ENCODE measurements at places on chromosomes 4 and X.

DNA sequence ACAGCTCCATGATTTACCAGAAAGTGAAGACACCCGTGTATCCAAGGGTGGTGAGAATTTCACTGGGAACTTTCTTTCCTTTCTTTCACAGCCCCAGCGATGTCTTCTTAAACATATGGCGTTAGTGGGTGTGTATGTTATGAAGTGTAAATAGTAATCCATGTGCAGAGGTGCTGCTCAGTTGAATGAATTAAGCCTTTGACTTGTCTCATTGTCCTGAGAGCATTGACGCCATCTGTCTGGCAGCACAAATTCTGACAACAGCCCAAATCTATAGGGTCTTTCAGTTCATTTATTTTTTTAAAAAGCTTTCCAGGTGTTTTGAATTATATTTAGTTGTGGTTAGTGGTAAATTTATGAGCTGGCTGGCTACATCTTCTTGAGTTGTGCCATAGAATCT is 69.4 kb downstream of the CLCN5 start:
- DNase-seq = no peak
- H3K4me3 ChIP-seq = no peak overlapping the region
- no peaks in the 10 kb centered on the region for H3K4me1 ChIP-seq

DNA sequence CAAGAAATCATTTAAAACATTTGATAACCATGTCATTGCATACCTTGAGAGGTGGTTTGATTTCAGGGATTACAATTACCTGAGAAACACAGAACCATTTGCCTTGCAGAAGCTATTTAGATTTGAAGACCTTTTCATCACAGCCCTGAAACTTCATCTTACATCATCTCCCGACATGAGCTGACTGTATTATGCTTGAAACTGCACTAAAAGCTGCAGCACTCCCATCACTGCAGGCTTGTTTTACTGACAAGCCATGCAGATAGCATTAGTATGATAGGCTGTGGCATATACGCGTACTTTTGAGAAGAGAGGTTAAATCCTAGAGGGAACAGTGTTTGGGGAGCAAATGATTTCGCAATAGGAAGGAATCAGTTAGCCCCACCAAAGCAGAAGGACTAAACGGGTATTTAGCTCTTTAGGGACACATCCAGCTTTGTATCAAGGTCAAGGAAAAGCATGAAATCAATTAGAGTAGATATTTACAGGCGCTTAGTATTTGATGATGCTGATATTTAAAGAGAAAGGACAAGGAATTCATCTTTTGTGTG is 133.2 kb upstream of the DIAPH2 start:
- H3K4me1 ChIP-seq = no peaks in the 10 kb centered on the region
- no peak overlapping the region for H3K4me3 ChIP-seq
- no peak for DNase-seq
- no peaks in the 10 kb centered on the region for H3K36me3 ChIP-seq

DNA sequence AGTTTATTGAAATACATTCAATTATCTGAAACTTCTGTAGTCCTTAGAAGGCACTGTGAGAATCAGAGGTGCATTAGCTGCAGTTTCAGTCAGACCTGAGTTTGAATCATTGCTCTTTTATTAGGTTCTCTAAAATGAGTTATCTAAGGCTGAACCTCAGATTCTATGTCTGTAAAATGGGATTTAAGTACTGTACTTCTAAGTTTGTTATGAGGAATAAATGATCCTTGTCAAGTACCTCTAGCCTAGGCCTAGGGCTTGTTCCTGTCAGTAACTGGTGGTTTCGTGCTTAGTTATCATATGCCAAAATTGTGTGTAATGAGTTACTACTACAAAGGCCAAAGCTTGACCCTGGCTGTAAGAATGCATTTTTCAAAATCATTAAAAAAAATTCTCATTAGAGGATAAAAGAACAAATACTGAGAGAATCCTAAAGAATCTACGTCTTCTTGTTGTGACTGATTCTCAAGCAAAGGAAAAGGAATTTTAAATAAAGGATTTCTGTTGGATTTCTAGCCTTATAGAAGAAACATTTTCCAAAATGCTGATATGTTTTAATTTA is 65.8 kb downstream of the SLIT2 start:
- no peaks in the 10 kb centered on the region for H3K27me3 ChIP-seq
- DNase-seq = no peak
- no peaks in the 10 kb centered on the region for H3K4me1 ChIP-seq
- H3K36me3 ChIP-seq = no peaks in the 10 kb centered on the region
- H3K27ac ChIP-seq = no peak overlapping the region

DNA sequence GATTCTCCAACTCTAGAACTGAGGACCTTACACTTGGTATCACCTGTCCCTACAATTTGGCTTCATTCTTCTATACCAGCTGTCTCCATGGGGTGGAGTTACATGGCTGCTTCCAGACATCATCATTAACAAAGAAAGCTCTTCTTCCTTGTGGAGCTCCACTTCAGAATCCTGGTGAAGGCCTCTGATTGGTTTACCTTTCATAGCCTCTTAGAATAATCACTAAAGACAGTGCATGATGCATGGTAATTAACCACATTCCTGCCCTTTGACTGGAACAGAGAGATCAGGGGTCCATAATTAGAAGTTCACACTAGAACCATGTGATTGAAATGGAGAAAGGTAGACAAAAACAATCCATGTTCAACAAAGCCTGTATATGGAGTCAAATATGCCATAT is 112.6 kb upstream of the ZNF827 start:
- H3K27me3 ChIP-seq = no peaks in the 10 kb centered on the region
- H3K36me3 ChIP-seq = no peaks in the 10 kb centered on the region
- no peak overlapping the region for H3K4me3 ChIP-seq
- H3K4me1 ChIP-seq = no peaks in the 10 kb centered on the region
- H3K27ac ChIP-seq = no peak overlapping the region
- DNase-seq = no peak

DNA sequence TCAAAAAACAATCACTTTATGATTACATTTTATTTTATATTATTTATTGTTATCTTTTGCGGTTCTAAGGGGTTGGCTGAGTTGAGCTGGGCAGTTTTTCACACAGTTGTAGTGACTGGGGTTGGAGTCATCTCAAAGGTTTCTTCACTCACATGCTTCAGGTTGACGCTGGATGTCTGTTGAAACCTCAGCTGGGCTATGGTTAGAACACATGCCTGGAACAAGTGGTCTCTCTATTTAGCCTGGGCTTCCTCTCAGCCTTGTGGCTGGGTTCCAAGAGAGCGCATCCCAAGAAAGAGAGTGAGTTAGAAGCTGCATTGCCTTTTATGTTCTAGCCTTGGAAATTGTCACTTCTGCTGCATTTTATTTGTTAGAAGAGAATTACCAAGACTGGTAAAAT is 87.4 kb downstream of the CBLL2 start:
- H3K4me1 ChIP-seq = no peaks in the 10 kb centered on the region
- H3K27ac ChIP-seq = no peak overlapping the region
- DNase-seq = no peak
- no peaks in the 10 kb centered on the region for H3K36me3 ChIP-seq

- DNase-seq = no peak
- no peak overlapping the region for H3K27ac ChIP-seq
- no peaks in the 10 kb centered on the region for H3K4me1 ChIP-seq
Measured at GRCh38 chr4:161291222-161291621, 872.6 kb downstream of the FSTL5 start.

GRCh38 chr4:151184523-151185458 is 85.4 kb downstream of the RPS3A start:
- no peak overlapping the region for H3K27ac ChIP-seq
- H3K36me3 ChIP-seq = no peaks in the 10 kb centered on the region
- no peaks in the 10 kb centered on the region for H3K4me1 ChIP-seq
- H3K4me3 ChIP-seq = no peak overlapping the region
- no peaks in the 10 kb centered on the region for H3K27me3 ChIP-seq
- DNase-seq = no peak

GRCh38 chrX:12906046-12906761 is at the start of gene TLR8:
TSS of gene TLR8 (plus strand) at chrX:12906620. CDS start at chrX:12906707, 87 bp downstream.
- no peak within 1 kb of the TSS for H3K4me3 ChIP-seq
- H3K27me3 ChIP-seq = no peaks in the 10 kb centered on the region
- no peak within 1 kb of the TSS for H3K27ac ChIP-seq
- no peak for DNase-seq

DNA sequence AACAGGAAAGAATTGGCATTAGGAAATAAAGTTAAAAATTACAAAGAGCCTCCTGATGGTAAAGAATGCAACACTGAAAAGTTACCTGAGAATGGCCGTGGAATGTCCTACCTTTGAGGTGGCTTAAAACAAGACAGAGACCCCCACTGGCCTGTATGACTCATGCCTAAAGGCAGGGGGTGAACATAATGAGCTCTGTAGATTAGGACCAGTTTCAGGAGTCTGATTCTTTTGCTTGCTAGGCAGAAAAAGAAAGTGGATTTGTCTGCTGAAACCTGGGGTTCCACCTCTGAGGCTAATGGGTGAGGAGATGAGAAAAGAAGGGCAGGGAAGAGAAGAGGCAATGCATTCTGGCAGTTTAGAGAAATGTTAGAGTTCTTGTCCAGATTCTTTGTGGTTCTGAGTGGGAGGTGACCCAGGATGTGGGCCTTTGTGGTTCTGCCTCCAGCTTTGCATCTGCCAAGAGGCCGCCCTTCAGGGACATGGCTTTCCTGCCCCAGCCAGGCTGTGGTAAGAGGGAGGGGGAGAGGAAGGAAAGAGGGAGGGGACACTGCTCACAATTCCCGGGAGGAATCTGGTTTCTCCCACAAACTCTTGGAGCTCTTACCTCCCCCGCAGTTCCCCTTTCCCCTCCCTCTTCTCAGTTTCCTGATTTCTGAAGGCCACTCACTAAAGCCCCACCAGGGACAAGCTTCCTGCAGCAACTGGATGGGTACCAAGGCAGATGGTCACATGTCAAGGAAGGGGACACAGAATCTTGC is 109.6 kb downstream of the EFNB1 start:
- H3K27ac ChIP-seq = no peak overlapping the region
- no peaks in the 10 kb centered on the region for H3K36me3 ChIP-seq
- no peaks in the 10 kb centered on the region for H3K4me1 ChIP-seq
- no peaks in the 10 kb centered on the region for H3K27me3 ChIP-seq
- no peak for DNase-seq

DNA sequence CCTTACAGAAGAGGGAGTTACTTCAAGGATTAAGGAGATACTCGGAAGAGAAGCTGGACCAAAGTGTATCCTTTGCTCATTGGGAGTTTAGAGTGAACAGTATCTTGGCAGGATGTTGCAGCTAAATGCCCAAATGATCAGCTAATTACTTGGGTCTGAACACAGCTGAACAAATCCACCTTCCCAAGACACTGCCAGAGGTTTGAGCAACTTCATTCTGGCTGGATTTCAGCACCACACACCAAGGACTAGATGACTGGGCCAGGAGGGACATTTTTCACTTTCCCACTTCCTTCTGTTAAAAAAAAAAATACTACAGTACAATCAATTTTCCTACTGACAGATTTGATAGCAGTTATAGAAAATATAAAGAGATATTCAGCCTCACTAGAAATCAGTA is 324.6 kb downstream of the MID1IP1 start:
- H3K4me1 ChIP-seq = no peaks in the 10 kb centered on the region
- H3K27ac ChIP-seq = no peak overlapping the region
- H3K27me3 ChIP-seq = no peaks in the 10 kb centered on the region

DNA sequence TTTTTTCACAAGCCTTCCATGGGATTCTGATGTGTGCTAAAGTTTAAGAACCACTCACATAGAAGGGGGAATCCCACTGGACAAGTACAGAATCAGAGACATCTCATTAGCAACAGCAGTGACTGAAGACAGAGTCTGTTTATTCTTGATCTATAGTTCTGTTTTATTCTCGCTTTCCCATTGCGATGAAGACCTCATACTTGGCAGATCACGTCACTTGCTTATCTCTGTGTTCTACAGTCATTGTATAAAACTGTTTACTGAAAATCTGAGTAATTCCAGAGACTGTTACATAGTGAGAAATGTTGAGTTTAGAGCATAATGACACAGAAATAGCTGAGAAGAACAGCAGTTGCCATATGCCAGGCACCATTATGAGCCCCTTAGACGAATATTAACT is 185.5 kb downstream of the PTTG2 start:
- no peaks in the 10 kb centered on the region for H3K36me3 ChIP-seq
- no peak overlapping the region for H3K27ac ChIP-seq
- no peak for DNase-seq
- no peaks in the 10 kb centered on the region for H3K27me3 ChIP-seq
